Epithelial cell of proximal tubule (primary cell): ENCODE measurements at places on chromosomes 4 and X. TPM values are rescaled to one million over a fixed set of nuclear protein-coding genes. Genes with fewer than 3 reads are reported as not detected.

DGAT2L6 gene
- not detected in 2 replicates for total RNA-seq

PASD1 gene
- not detected in 2 replicates for total RNA-seq

DNA sequence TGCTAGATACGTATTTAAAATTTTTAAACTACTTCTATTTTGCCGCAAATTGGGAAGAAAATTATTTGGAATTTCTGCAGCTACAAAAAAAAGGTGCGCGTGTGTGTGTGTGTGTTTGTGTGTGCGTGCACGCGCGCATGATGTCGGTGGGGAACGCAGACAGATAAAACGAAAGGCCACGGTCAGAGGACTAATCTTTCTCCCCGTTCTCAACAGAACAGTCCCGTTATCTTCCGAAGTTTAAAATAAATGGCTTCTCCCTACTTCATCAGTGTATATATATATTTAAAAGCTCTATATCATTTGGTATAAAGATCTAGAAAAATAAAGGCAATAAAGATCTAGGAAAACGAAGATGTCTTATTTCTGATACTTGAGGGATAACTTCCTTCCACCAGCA, 1.5 kb downstream of the MGARP start:
- DNase-seq: no peak

- no peak for DNase-seq
Observed at GRCh38 chrX:46279214-46279924, 265.9 kb downstream of the ZNF674 start.

DNA sequence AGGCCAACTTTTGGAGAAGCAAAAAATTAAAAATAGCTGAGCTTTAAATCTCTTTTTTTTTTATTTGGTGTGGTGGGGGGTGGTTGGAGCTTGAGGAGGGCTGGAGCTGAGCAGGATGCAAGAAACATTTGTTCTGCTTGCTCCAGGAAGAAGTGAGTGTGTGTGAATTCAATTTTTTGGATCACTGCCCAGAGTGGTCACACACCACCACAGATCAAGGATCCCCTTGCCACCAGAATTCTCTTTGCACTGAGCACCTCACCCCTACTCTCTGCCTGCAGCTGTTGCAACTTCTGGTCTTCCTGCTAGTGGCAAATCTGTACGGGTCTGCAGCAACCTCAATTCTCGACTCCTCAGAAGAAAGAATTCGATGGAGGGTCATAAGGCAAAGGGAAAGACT, 19.9 kb upstream of the PLP1 start:
- no peak for DNase-seq

GRCh38 chrX:42491137-42491907, 286.6 kb downstream of the PPP1R2C start:
- DNase-seq: peak; percentile 67

DNA sequence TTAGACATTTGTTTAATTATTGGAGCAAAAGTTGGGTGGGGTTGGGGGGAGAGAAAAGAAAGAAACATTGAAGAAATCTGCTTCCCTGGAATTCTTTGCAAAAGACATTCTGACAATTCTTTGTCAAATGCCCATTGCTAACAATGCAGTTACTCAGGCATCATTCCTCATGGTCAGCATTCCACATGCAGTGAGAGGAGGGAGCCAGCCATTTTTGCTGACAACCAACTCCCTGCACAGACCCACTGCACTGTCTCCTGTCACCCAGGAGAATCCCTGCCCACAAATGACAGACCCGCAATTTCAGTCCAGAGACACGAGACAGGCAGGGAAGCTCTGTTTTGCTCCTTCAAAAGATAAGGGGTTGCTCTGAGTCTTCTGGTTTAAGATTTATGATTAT, 985.1 kb upstream of the SLIT2 start:
- DNase-seq: no peak

DNA sequence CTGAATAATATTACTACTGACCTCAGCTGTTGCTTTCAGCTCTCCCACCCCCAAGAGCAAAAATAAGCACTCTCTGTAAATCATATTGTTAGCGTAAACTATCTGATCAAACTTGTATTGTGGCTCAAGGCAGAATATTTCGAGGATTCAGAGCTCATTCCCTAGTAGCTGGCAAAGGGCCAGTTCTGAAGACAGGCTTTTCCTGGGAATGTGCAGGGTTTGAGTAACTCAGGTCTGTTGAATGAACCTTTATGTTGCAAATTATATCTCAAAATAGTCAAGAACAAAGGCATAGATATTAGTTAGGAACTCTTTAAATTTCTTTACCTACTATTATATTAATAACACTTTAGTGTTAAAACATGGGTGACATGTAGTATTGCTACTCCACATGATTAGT, 454.9 kb downstream of the CCSER1 start:
- no peak for DNase-seq

DNA sequence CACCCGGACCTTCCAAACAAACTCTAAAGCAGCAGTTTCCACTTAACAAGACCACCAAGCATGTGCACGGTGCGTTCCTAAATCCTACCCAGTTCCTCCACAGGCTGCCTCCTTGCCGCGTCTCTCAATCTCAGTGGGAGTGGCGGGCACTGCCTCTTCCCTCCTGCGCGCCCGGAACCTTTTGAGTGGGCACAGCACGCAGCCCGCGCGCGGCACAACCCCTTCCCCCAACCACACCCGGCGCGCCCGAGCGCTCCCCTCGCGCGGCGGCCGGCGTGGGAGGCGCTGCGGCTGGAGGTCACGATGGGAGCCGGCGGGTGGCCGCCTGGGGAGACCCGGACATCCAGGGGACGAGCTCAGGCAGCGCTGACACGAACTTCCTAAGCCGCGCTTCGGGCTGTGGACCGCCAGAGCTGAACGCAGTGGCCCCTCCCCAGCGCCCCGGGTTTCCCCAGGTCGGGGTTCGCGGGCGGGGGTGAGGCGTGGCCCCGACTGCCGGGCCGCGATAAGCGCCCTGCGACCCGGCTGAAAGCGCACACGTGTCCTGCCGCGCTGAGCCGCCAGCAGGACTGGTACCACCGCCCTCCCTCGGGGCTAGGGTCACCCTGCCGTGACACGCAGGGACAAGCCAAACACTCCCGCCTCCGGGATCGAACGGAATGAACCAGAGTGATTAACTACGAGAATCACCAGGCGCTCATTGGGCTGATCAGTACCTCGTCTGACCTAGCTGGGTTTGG, at the start of gene ABCG2:
Gene ABCG2, minus strand, starts transcription at position 151 of the 740 bp plus-strand sequence. CDS start 18,644 bp downstream, outside the sequence.
- DNase-seq: no peak
